ENCODE measurements at places on chromosomes 5 and 9.

GRCh38 chr5:89105171-89105695, 222.2 kb upstream of the MEF2C start:
- no peak for DNase-seq

- DNase-seq, result no peak
Measured at GRCh38 chr5:55847837-55848236, 3.3 kb upstream of the IL31RA start.

- no peak for DNase-seq
Measured at GRCh38 chr5:93708442-93708841, 33.0 kb downstream of the POU5F2 start.

GRCh38 chr5:87132696-87133095, 135.0 kb upstream of the RASA1 start:
- DNase-seq, result no peak

- DNase-seq, result no peak
Measured at GRCh38 chr5:89638871-89639270, 755.9 kb upstream of the MEF2C start.

GRCh38 chr5:8560776-8561175, 691.8 kb downstream of the MTRR start:
- DNase-seq, result no peak

GRCh38 chr5:17398866-17399835, 98.9 kb upstream of the TAF11L2 start:
- DNase-seq, result no peak

DNA sequence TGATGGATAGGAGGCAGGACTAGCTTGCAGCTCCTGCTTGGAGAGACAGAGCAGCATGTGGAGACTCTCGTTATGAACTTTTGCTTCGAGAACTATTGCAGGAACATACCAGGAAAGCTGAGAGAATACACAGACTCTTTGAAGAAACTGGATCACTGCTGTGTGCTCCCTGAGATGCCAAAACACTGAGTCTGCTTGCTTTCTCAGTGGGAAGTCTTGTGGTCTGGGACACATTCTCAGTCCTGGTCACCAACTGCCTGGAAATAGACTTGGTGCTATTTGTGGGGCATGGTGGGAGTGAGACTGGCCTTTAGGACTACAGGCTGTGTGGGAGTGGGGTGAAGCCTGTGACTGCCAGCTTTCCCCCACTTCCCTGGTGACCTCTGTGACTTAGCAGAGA, 252.6 kb downstream of the MED10 start:
- no peak for DNase-seq

GRCh38 chr5:81854485-81854884, 103.6 kb upstream of the SSBP2 start:
- DNase-seq, result no peak

GRCh38 chr9:87861332-87861731, 21.3 kb upstream of the SPATA31E1 start:
- no peak for DNase-seq

DNA sequence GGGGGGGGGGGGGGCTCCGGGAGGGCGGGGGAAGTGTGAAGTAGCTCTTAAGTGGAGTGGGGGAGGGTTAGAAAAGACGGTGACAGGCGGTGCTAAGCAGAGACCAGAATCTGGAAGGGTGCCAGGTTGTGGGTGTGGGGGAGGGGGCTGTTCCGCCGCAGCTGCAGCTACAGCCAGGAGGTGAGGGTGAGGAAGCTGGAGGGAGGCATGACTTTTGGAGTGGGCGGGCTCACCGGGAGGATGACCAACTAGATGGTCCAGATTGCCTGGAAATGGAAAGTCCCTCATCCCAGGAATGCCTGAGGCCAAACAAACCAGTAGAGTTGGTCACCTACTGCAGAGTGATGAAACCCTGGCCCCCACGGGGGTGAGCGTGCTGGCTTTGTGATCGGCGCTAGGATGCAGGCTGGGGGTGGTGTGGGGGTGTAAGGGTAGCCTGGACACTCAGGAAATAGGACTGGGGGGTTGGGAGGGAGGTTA, 158.1 kb upstream of the SHB start:
- no peak for DNase-seq

DNA sequence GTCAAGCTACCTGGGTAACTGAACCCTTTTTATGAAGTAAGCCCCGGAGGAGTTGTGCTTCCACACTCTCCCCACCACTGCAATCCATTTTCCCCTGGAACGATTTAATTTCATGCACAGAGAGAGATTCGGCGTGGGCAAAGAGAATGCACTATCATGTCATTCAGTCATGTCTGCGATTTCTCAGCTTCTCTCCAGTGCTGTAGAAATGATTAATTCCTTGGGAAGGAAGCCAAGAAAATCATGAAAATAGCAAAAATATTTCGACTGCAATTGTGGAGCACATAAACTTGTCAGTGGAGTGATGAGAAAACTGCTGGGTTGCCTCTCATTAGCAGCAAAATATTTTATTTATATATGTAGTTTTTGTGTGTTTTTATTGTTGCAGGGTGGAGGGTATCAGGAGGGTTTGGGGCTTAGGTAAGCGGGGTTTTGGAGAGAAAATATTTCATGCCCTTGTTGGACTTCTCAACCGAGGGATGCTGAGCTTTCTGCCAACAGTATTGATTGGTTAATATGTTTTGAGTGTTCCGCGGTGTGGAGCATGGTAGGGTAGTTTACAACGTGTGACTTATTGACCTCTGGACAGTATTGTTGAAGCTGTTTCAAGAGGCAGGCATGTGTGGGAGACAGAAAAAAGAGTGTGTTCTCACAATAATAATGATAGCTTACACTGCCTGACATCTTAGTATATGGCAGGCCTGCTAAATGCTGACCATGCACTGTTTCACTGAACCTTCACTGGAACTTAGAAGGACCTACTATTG, 69.3 kb downstream of the SGCD start:
- no peak for DNase-seq

GRCh38 chr9:136622538-136622948, 40.2 kb upstream of the EGFL7 start:
- DNase-seq, result no peak

- no peak for DNase-seq
Measured at GRCh38 chr5:53549792-53550191, 10.6 kb upstream of the NDUFS4 start.

DNA sequence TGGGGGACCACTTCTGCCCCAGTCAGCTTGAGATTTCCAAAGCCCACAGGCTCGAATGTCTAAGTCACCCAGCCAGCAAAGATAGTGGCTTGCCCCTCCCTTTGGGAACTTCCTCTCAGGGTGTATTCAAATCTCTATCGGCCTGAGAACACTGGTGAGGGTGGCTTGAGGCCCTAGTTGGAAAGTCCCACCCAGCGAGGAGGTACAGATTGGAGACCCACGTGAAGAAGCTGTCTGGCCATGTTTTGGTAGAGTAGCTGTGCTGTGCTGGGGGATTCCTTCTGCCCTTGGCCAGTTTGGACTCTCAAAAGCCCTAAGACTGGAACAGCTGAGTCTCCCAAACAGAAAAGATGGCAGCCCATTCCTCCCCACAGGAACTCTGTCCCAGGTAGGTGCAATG, 172.7 kb upstream of the RIOK2 start:
- DNase-seq, result no peak

DNA sequence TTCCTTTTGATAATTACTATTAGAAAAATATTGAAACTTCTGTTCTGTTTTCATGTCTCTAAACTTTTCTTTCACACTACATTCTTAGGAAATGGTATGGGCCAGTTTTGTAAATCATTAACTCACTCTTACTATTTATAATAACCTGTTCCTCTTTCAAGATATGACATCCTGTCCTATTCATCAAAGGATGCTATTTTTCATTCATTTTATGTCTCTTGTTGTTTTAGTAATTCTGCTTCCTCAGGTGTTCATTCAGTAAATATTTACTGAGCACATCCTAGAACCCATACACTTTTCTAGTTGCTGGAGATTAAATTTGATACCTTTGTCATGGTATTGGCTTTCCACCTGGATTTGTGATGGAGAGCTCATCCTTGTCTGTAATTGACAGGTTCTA, 58.0 kb downstream of the GDA start:
- DNase-seq, result no peak

- DNase-seq, result no peak
Measured at GRCh38 chr5:136736021-136736420, 370.7 kb upstream of the TRPC7 start.
